MCF 10A (cell line): ENCODE measurements at places on chromosomes 16 and 17. TPM values are rescaled to one million over a fixed set of nuclear protein-coding genes. Genes with fewer than 3 reads are reported as not detected.

The CEP295NL gene
- 0.68 and 0.86 TPM in 2 replicates for total RNA-seq

DNA sequence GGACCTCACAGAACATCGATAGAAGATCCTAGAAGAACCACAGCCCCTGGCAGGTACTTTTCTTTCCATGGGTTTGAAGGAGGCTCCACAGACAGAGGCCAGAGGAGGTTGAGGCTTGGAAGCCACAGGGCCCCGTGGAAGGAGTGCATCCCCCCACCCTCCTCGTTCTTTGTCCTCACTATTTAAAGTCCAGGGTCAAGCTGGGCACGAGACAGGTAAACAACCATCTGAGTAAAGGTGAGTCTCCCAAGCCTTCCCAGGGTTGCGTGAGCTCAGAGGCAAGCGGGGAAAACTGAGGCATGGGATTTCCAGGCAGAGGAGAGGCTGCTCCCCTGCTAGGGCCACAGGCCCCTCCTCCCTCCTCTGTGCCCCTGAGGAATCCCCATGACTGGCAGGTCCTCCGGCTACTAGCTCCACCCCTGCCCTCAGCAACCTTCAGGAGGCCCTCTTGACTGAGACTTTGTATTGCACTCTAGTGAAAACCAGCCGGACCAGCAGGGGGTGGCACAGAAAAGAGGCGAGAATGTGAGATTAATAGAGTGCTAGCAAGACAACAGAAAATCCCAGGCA, 927 bp upstream of the SULT1A2 start:
- DNase-seq = no peak
- H3K36me3 ChIP-seq = no peaks in the 10 kb centered on the region
- peaks cover 4% of the 10 kb centered on the region for H3K4me1 ChIP-seq

The RAB37 gene
- not detected in 2 replicates for total RNA-seq

The ZFHX3 gene
- total RNA-seq = 21.1 and 27.4 TPM in 2 replicates

GRCh38 chr17:82236142-82236971, 7.5 kb downstream of the SLC16A3 start:
- H3K4me3 ChIP-seq = peak overlapping the region; percentile 16
- H3K27ac ChIP-seq = peak overlapping the region; percentile 39
- H3K36me3 ChIP-seq = peaks cover 82% of the 10 kb centered on the region
- no peaks in the 10 kb centered on the region for H3K27me3 ChIP-seq
- peaks cover 22% of the 10 kb centered on the region for H3K4me1 ChIP-seq
- DNase-seq = peak; percentile 74

- DNase-seq = no peak
- no peak overlapping the region for H3K27ac ChIP-seq
- H3K36me3 ChIP-seq = peaks cover 58% of the 10 kb centered on the region
- H3K27me3 ChIP-seq = no peaks in the 10 kb centered on the region
These were observed 21.1 kb downstream of the NXPH3 start for GRCh38 chr17:49596613-49597244.

DNA sequence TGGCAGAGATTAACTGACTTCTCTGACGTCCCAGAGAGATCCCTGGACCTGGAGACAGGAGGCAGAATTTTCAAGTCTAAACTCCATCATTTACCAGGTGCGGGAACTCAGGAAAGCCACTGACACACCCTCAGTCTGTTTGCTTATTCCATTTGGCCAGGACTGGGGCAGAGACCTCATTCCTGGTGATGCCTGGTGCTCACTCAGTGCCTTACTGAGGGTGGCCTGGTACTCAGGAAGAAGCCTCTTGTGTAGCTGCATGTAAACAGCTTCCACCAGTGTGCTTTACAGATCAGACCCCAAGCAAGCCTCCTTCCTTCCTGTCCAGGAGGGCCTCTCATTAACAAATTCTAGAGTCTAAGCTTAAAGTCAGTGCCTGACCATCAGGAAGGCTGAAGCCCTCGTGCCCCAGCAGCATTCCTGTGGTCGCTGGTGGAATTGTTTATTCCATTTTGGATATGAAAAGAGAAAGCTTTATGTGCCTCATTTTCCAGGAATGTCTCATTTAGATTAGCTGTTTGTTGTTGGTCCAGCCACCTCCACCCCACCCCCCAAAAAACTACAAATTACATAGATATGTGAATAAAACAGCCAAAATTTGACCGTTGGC, 236.1 kb upstream of the CDH5 start:
- no peaks in the 10 kb centered on the region for H3K4me1 ChIP-seq
- no peak overlapping the region for H3K27ac ChIP-seq
- no peak for DNase-seq
- H3K36me3 ChIP-seq = no peaks in the 10 kb centered on the region
- H3K4me3 ChIP-seq = no peak overlapping the region
- no peaks in the 10 kb centered on the region for H3K27me3 ChIP-seq

DNA sequence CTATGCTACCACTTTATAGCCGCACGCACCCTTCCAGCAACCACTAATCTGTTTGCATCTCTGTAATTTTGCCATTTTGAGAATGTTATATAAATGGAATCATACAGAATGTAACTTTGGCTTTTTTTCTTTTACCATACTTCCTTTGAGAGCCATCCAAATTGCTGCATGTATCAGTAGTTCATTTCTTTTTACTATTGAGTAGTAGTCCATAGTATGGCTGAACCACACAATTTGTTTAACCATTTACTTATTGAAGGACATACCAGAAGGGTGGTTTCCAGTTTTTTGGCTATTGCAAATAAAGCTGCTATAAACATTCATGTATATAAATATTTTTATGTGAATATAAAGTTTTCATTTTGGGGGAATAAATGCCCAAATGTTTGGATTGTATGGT, 8.8 kb downstream of the TENT4B start:
- DNase-seq = no peak
- peaks cover 10% of the 10 kb centered on the region for H3K36me3 ChIP-seq
- H3K4me3 ChIP-seq = no peak overlapping the region
- H3K4me1 ChIP-seq = peaks cover 14% of the 10 kb centered on the region

The TLCD3B gene
- total RNA-seq = 0.21 and 0.27 TPM in 2 replicates

The MFAP4 gene
- total RNA-seq = not detected in 2 replicates

DNA sequence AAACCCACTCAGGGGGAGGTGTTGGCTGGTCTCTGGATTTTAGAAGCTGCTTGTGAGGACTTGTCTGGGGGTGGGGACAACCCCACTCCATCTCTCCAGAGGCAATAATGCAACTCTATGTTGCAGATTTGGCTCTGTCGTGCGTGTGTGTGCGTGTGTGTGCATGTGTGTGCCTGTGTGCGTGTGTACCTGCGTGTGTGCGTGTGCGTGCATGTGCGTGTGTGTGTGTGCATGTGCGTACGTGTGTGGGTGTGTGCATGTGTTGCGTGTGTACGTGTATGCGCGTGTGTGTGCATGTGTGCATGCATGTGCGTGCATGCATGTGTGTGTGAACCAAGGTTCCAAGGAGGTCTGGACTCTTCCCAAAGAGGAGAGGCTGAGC, 120.4 kb upstream of the LHX1 start:
- H3K27me3 ChIP-seq = peaks cover 60% of the 10 kb centered on the region
- no peak for DNase-seq
- no peak overlapping the region for H3K4me3 ChIP-seq
- H3K4me1 ChIP-seq = no peaks in the 10 kb centered on the region
- H3K36me3 ChIP-seq = no peaks in the 10 kb centered on the region

The RPUSD1 gene
- 19.8 and 24.9 TPM in 2 replicates for total RNA-seq

DNA sequence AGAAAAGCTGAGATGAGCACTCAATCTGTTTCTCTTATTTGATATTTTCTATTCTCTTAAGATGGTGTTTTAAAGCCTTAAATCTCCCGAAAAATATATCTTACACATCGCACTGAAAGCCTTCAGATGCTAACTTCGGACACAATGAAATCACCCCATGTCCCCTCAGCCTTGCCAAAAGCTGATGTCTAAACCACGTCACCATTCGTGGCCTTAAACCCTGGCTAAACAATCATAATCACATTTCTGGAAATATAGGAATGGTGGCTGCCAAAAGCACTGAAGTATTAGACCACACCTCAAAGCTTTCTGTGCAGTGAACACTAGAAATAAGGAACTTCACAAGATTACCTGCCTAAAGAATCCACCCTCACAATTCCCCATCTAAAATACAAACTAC, 402.7 kb downstream of the SOX9 start:
- DNase-seq = no peak
- no peak overlapping the region for H3K27ac ChIP-seq
- H3K4me1 ChIP-seq = peaks cover 27% of the 10 kb centered on the region
- no peak overlapping the region for H3K4me3 ChIP-seq

DNA sequence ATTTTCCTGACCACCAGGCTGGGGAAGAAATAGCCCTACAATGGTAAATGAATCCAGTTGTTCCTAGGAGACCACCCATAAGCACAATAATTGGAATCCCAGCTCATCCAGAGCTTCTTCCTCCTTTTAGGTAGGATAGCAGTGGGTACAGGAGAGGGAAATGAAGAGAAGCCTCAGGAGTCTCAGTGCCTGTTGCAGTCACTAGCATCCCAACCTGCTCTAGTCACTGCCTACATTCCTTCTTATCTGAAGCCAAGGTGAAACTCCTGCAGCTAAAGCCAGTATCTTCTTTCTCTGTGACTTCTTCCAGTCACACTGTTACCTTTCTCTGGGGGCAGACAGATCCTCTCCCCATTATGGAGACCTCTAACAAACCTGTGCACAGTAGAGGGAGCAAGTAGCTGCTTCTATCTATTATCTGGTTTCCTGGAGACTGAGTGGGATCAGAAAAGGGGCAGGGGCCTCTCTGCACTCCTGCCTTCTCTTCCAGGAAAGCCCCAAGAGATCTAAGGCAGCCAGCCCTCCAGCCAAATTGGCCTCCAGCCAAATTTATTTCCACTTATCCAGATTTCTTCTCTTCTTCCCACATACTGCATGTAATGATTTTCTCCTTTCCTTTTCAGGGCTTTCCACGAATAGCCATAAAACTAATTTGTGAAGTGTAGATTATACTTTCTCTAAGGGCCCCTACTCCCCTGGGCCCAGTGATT, 85.5 kb downstream of the SSH2 start:
- no peak overlapping the region for H3K27ac ChIP-seq
- H3K27me3 ChIP-seq = no peaks in the 10 kb centered on the region
- no peak for DNase-seq

The PDILT gene
- not detected in 2 replicates for total RNA-seq

DNA sequence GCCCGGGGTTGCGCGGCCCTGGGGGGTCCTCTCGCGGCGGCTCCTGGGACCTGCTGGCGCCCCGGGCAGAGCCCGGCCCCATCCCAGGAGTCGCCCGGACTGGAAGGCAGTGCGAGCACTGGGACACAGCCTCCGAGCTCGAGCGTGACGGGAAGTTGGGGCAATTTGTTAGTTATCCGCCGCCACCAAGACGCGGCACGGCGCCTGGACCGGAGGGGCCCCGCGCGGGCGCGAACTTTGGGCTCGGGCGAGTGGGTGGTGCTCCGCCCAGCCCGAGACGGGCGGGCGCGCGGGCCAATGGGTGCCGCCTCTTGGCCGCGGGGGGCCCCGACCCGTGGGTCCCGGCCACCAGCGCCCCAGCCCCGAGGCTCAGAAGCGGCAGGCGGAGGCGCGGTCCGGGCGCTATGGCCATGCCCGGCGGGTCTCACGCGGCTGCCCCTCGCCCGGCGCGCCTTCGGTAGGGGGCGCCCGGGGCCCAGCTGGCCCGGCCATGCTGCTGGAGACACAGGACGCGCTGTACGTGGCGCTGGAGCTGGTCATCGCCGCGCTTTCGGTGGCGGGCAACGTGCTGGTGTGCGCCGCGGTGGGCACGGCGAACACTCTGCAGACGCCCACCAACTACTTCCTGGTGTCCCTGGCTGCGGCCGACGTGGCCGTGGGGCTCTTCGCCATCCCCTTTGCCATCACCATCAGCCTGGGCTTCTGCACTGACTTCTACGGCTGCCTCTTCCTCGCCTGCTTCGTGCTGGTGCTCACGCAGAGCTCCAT, at the start of gene ADORA2B:
ADORA2B (plus strand) TSS at position 372 of the 768 bp plus-strand sequence; CDS start at position 491, 119 bp downstream.
- H3K4me3 ChIP-seq = peak within 1 kb of the TSS; percentile 69
- DNase-seq = peak; percentile 72
- no peaks in the 10 kb centered on the region for H3K27me3 ChIP-seq
- peaks cover 31% of the 10 kb centered on the region for H3K4me1 ChIP-seq
- H3K27ac ChIP-seq = peak within 1 kb of the TSS; percentile 96

GRCh38 chr16:68519225-68519745, 19.8 kb upstream of the ZFP90 start:
- no peak overlapping the region for H3K27ac ChIP-seq
- H3K4me3 ChIP-seq = no peak overlapping the region
- peaks cover 6% of the 10 kb centered on the region for H3K4me1 ChIP-seq
- H3K36me3 ChIP-seq = no peaks in the 10 kb centered on the region

- H3K36me3 ChIP-seq = peaks cover 19% of the 10 kb centered on the region
- no peak for DNase-seq
- no peaks in the 10 kb centered on the region for H3K27me3 ChIP-seq
- H3K4me1 ChIP-seq = peaks cover 25% of the 10 kb centered on the region
These were observed 5.6 kb downstream of the NT5C start for GRCh38 chr17:75125984-75126383.

The TNFRSF12A gene
- 436 and 641 TPM in 2 replicates for total RNA-seq

The PRR35 gene
- not detected in 2 replicates for total RNA-seq

DNA sequence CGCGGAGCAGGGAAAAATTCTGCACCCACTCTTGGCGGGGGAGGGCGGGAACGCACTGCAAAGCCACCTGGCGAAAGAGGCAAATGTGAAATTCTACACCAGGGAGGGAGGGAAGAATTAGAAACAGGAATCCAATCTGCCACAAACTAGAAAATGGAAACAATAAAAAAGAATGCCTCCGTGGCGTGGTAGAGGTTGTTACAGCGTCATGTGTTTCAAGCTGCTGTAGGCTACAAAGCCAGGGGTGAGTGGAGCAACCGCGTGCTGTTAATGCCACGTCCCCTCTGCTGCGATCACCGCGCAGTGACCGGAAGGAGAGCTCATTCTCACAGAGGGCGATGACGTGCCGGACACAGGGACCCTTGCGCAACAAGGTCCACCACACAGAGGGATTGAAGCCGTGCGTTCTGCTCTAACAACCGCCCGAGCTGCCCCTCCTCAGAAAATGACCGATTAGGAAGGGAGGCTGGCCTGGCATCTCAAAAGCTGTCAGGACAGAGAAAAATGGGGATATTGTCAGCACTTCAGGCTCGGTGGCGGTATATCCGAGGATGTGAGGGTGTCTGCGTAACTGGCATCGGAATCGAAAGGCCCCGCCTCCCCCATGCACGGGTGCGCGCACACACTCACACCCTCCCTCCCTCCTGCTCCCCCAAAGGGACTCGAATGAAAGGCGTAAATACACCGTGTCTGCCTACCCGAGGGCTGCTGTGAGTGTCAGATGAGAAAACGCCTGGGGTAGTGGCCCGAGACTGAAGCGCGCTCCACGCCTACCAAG, 70.8 kb upstream of the TNRC6C start:
- H3K4me1 ChIP-seq = peaks cover 24% of the 10 kb centered on the region
- no peaks in the 10 kb centered on the region for H3K36me3 ChIP-seq
- peaks cover 34% of the 10 kb centered on the region for H3K27me3 ChIP-seq
- no peak overlapping the region for H3K27ac ChIP-seq

GRCh38 chr16:22265351-22265750, 31.9 kb upstream of the POLR3E start:
- peaks cover under 1% of the 10 kb centered on the region for H3K4me1 ChIP-seq
- H3K36me3 ChIP-seq = peaks cover 65% of the 10 kb centered on the region
- H3K27ac ChIP-seq = no peak overlapping the region
- DNase-seq = no peak
- no peak overlapping the region for H3K4me3 ChIP-seq
- no peaks in the 10 kb centered on the region for H3K27me3 ChIP-seq

GRCh38 chr17:59355702-59356325, 24.4 kb downstream of the YPEL2 start:
- H3K36me3 ChIP-seq = no peaks in the 10 kb centered on the region
- H3K27ac ChIP-seq = no peak overlapping the region
- H3K27me3 ChIP-seq = no peaks in the 10 kb centered on the region
- peaks cover 18% of the 10 kb centered on the region for H3K4me1 ChIP-seq
- no peak for DNase-seq

The SDK2 gene
- total RNA-seq = not detected in 2 replicates

The ANKS4B gene
- total RNA-seq = not detected in 2 replicates
